ENCODE measurements at places on chromosomes 5 and 9.
A peak's percentile ranks its signal among the peaks of the same experiment; 100 is the strongest.

GRCh38 chr9:76650692-76651091 is 113.5 kb upstream of the PCA3 start:
- no peak for DNase-seq

DNA sequence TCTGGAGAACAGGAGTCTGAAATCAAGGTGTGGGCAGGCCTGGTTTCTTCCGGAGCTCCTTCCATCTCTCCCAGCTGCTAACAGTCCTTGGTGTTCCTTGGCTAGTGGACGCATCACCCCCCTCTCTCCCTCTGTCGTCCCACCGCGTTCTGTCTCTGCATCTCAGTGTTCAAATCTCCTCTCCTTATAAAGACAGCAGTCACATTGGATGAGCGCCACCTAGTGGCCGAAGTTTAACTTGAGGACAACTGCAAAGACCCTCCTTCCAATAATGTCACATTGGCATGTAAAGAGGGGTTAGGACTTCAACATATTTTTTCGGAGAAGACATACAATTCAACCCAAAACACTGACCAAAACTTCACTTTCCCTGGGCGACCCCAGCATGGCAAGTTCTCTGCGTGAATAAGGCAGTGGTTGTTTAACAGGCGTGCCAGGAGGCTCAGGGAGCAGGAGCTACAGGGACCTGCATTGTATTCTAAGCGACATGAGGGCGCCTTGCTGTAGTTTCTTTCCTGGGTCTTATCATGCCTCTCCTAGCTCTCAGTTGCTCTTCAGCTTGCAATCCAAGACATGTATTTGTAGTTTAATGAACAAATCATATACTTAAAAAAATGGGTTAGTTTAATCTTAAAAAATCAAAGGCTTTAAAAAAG is 27.9 kb upstream of the BASP1 start:
- DNase-seq, result peak; percentile 84

GRCh38 chr9:91858213-91859030 is 91.6 kb downstream of the ROR2 start:
- no peak for DNase-seq

DNA sequence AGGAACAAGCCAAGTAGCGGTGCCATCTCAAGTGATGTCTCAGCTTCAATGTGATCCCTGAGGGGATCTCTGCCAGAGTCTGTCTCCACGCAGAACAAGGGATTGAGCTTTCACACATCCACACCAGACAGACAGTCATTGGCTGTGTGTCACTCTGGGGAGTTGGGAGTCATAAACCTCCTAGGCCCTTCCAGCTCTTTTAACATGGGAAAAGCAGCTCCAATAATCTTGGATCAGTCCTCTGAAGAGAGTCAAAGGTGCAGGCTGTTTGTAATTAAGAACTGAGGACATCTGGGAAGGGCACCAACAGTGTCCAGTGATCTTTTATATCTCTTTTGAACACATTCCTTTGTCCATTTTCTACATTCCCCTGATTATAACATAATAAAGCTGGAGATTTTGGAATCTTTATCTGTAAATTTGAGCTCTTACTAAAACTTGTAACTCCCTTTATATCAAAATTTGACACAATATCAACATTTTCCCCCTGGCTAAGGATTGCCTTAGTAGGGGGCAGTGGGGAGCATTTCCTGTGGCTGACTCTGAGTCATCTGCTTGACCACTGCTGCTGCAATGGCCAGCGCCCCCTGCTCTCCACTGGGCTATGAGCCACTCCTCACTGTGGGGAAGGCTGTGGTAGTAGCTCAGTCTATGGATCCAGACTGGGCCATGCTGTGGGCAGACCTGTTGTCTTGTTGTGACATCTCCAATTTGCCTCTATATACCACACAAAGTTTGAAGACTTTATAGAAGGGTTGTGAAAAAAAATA is 284.4 kb downstream of the OSTF1 start:
- no peak for DNase-seq

DNA sequence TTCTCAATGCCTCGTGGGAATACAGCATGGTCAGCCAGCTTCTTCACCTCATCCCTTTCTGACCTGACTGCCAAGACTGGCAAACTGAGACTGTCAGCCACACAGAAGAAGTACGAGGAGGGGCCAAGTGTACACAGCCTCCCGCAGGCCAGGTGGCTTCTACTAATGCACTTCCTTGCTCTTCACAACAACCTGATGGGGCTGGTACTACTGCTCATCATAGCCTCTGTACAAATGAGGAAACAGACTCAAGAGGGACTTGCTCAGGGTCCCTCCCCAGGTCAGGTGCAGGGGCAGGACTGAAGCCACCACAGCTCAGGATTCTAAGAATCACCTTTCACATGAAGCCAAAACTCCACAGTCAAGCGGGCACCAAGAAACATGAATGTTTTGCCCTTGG is 21.3 kb downstream of the NIPAL4 start:
- DNase-seq, result no peak

DNA sequence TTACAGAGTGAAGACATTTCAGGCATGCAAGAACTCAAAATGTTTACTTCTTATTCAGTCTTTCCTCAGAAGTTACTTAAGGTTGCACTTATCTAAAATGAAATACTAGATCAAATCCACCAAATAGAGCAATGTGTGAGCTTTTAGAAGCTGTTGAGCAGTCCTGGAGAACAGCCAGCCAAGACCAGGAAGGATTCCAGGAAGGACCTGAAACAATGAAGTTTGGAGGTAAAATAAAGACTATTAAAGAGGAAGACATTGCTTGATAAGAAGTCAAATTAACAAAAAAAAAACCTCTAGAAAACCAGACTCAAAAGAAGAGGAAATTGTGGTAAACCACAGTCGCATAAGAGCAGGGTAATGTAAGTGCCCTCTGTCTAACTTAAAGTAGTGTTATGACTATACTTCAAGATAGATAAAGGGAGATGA is 156.2 kb upstream of the S1PR3 start:
- DNase-seq, result peak; percentile 12

- DNase-seq, result no peak
Observed at GRCh38 chr9:126628146-126628545, 14.4 kb downstream of the LMX1B start.

DNA sequence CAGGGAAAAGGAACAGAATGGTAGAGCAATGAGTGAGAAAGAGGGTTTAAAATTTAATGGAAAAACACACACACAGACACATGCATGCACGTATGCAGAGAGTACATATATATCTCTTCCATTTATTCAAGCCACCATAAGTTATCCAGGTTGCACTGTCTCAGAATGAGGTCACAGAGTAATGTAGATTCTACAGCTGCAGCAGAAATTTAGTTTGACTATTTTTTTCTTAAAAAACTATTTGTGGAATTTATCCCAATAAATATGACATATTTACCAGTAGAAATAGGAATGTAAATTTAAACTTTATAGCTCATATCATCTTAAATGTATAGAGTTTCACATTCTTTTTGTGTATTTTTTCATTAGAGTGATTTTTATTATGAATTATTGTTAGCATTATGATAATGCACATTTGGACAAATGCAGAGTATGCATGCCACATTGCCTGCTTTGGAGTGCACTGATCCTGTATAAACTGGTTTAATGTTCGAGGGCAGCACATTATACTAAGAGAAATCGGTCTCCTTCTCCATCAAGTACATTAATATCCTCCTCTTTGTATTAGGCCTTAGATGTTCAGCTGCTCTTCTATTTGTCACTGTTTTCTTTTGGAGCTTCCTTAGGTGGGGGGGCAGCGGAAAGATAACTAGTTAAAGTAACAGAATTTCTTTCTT is 216.3 kb upstream of the TARS1 start:
- no peak for DNase-seq

DNA sequence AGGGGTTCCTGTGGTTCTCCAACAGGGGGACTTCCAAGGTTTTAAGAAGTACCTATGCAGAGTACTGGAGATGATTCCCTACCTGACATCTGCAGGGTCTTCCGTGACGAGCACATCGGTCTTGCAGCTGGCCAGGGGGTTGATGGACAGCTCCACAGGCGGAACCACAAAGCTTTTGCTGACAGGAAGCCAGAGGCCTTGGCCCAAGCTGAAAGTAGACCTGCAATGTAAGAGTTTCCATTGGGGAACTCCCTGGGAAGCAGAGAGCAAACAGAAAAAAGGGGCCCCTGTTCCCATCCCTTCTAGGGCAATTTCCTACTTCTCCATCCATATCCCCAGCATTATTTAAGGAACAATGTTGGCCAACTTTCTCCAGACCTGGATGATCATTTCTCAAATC is 288.0 kb downstream of the TRIM32 start:
- DNase-seq, result no peak

GRCh38 chr9:16398691-16399090 is 471.8 kb downstream of the BNC2 start:
- no peak for DNase-seq

- DNase-seq, result peak; percentile 50
Observed at GRCh38 chr5:177132136-177133095, 1.2 kb upstream of the NSD1 start.

GRCh38 chr9:107246259-107247254 is 36.5 kb upstream of the RAD23B start:
- peak; percentile 33 for DNase-seq
